Stimulated activated CD4-positive, alpha-beta T cell treated with anti-CD3 and anti-CD28 coated beads, Interleukin-12 subunit alpha, Interleukin-12 subunit beta, amount 100 ng/mL, for 4 hours (primary cell): ENCODE measurements at places on chromosomes 2 and 18.

DNA sequence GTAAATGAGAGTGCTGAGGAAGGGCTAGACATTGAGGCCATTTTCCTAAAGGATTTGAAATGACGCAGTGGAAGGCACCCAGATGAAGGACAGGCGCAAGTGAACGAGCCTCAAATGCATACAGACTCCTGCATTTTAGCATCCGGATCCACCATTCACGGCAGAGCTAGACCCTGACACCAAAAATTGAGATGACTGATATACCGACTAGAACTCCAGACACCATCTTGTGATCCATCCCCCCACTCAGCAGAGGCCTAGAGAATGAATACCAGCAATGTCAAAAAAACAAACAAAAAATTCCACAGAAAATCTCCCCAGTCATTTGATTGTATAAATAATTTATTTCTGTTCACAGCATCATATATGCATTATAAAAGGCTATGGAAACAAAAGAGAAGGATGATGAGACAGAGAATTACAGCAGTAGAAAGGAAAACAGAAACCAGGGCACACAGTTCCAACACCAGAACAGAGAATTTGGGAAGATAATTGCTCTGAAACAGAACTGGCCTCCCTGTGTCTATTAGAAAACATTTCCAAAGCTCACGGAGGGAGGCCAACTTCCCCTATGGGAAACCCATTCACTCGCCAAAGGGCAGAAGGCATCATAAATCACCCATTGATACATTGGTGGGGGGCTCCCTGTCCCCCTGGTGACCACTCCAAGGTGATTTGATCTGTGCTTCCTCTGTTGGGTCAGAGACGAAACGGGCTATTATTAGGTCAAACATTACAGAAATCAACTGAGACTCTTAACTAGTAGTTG, 4.0 kb downstream of the ARL4C start:
- DNase-seq, result no peak

DNA sequence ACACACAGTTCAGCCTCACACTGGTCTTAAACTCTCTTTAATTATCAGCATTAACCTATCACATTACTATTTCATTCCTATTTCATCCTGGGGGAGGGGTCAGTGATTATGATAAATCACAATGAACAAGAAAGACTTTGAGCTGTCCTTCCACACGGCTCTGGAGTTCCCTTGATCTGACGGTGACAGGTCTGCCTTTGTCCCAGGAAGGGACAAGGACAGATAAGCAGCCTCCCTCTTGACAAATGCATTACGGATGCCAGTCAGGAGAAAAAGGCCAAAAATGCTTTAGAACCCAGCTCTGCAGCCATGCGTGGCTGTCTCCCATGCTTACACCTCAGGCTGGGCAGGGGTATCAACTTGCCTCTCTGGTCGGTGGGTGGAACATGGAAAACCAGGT, 281.7 kb downstream of the BCL11A start:
- no peak for DNase-seq

DNA sequence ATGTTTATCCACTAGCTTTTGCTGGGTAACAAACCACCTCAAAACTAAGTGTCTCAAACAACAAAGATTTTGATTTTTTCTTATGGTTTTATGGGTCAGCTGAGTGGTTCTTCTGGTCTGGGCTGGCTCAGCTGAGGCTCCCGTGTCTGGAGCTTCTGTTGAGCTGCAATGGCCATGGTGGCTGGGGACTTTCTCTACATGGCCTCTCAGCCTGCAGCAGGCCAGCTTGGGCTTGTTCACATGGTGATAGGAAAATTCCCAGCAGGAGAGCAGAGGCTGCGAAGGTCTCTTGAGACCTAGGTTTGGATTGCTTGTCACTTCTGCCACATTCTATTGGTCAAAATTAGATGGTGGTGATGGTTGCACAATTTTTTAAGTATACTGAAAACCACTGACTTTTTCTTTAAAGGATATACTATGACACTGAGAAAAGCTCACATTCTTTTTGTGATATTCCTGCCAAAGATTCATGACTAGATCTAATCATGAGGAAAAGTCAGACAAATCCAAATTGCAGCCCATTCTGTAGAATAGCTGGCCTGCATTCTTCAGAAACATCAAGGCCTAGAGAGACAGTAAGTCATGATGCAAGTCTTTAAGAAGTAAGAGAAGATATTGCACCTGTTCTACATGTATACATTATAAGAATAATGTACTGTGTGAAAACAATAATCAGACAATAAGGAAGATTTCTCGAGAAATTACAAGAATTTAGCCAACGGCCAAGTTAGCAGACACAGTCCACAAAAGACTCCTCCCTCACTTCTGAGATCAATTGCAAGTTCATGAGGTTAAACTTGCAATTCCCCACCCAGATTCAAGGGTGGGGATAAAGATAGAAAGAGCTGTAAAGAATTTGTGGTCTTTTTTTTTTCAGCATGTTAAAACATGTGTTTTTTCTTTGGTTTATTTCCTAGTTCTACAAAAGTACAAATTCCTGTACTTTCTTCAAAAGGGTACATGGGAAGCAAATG, 35.0 kb upstream of the IL1R2 start:
- no peak for DNase-seq

DNA sequence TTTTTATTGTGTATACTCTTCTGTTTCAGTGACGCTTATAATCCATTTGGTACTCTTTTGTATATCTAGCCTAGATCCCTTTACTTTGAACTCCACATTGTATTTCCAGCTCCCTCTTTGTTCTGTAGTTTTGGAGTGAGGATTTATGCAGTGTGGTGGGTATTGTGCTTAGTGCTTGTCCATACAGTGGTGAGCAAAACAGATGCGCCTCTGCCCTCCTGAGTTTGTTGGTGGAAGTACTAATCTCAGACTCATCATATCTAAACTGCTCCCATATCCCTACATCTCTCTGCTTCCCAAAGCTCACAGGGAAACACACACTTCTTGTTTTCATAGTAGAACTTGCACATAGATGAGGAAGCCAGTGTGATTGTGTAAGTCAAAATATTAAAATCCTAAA, 12.1 kb downstream of the PTCD3 start:
- no peak for DNase-seq

GRCh38 chr2:12675801-12676200, 40.9 kb upstream of the TRIB2 start:
- DNase-seq, result no peak

GRCh38 chr2:157810037-157810436, 66.1 kb downstream of the ACVR1 start:
- DNase-seq, result no peak

DNA sequence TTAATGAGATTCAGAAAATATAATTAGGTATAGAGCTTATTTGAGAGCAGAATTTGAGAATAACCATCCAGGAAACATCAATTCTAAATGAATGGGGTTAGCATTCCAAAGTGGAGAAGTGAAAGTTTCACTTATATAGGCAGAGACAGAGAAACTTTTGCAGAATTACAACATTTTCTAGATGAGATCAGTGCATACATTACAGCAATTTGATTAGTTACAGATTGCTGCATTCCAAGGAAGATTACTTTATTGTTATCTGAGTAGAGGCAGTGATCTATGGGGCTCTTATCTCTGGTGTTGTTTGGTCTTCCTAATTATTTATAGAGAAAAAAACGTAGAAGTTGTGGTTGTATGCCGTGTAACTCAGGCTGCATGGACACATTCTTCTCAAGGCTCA, 373.8 kb upstream of the SYT4 start:
- no peak for DNase-seq

DNA sequence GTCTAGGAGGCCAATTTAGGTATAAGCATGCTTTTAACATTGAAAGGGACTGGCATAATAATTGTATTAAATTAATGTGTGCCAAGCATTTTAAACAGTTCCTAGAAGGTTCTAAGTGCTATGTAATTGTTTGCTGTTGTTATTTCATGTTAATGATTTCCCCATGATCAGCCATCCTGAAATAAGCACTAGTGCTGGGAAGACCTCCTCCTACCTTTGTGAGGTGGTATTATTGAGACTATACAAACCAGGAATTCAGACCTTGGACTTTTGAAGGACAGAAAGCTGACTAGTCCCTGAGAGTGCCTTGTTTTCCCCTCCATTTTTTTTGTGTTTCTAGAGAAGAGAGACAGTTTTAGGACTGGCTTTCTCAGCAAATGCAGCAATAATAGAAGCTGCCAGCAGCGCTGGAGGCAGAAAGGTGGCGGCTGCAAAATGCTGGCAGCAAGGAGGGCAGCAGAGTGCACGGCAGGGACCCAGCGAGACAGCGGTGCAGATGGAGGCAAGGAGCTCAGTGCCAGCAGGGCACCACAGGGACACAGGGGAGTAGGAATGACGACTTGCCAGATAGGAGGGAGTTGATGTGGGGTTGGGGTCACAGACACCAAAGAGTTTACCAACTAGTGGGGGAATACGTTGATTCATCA, 25.3 kb downstream of the NABP1 start:
- DNase-seq, result no peak

GRCh38 chr2:98759827-98760625, 29.1 kb upstream of the MGAT4A start:
- DNase-seq, result no peak

GRCh38 chr2:222866358-222866960, 5.6 kb downstream of the ACSL3 start:
- no peak for DNase-seq

- DNase-seq, result no peak
These were observed 84.5 kb downstream of the RNF152 start for GRCh38 chr18:61808286-61808685.

GRCh38 chr18:3511980-3512379, 62.0 kb downstream of the TGIF1 start:
- DNase-seq, result no peak

GRCh38 chr2:218344090-218344754, 12.4 kb upstream of the CATIP start:
- DNase-seq, result no peak

GRCh38 chr2:202355993-202356505, 20.1 kb upstream of the BMPR2 start:
- DNase-seq, result no peak

DNA sequence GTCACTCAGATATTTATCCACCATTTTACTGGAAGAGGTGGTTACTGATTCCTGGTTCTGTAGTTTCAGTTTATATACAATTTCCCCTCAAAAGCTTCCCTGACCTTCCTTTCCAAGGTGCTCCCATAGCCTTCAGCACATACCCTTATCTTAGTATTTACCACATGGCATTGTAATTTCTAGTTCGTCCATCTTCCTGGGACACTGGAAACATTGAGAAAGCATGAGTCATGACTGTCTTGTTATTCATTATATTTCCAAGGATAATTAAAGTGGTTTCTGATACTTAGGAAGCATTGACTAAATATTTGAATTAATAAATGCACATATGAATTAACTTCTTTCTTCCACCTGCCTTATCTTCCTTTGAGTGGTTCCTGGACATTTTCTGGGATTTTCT, 203.8 kb downstream of the ETAA1 start:
- DNase-seq, result no peak

- DNase-seq, result no peak
These were observed 767.0 kb downstream of the SLC4A3 start for GRCh38 chr2:220394433-220394832.

- DNase-seq, result peak; percentile 30
These were observed 153.7 kb upstream of the SERTAD2 start for GRCh38 chr2:64807417-64807816.

DNA sequence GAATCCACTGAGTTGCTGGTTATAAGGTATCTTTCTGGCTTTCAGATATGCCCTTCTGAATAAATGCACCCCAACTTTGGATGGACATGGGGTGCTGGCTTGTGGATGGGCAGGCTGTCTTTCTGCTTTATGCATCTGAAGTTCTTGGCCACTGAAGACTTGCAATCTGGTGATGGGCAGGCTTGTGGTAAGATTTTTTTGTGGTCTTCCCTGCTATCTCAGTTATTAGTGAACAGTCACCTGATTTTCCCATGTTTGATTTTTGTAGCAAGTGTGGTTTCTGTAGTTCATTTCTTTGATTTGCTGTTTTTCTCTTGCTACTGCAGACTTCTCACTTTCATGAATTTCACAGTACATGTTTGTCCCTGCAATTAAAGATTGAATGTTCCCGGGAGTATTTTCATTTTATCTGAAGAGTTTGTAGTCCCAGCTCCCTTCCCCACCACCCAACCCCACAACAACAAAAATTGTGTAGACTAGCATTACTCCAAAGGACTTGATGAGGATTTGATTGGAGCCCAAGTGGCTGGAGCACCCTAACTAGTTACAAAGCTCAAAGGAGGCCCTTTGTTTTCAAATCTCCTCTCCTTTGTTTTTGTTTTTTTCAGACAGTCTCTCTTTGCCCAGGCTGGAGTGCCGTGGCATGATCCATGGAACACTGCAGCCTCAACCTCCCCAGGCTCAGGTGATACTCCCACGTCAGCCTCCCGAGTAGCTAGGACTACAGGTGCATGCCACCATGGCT, 63.6 kb upstream of the MGAT5 start:
- no peak for DNase-seq

DNA sequence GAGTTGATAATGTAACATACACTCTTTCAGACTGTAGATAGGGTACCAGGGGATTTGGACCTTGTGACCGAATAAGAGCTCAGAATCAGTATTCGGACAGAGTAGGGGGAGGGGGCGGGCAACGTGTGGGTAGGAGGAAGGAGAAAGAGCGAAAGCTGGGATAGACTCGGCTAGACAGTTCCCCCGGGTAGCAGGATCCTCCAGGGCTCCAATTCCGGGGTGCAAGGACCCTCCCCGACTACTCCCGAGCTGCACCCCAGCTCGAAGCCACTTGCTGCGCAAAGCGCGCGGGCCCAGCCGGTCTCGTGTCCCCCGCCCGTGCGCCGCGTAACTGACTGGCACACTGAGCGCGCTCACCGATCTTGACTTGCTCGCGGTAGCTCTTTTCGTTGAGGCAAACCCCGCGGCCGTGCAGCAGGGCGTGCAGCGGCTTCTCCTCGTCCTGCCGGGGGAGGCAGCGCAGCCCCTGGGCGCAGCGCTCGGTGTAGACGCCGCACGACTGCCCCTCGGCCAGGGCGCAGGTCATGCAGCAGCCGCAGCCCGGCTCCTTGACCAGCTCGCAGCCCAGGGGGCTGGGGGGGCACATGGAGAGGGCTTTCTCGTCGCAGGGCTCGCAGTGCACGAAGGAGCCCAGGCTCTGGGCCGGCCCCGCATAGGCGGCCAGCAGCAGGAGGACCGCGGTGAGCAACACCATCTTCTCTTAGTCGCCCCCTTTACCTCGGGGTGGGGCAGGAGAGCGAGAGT, 1.1 kb downstream of the IGFBP5 start:
- DNase-seq, result peak; percentile 34

DNA sequence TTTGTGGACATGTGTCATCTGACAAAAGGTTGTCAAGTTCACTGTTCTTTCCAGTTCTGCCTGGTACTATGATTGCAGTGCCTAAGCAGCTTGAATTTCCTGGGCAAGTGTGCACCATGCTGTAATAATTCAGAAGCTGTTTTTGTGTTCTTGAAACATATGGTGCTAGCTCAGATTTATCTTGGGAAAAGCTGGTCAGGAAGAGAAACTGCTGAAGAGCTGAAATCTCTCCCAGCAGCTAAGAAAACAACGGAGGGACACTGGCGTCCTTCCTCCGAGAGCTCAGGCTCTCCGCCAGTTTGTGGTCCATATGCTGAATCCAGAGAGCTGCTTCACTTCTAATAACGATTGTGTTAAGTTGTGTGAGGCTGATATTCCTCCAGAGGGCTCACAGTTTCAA, 642.0 kb downstream of the DPP10 start:
- no peak for DNase-seq
